Liver (tissue), 10 donors: ENCODE measurements at places on chromosomes 6 and 20. TPM values are rescaled to one million over a fixed set of nuclear protein-coding genes. Genes with fewer than 3 reads are reported as not detected.

The LY6G5C gene
- total RNA-seq, result 0.59 TPM

The LGSN gene
- total RNA-seq, result 0.33 TPM

The NANP gene
- total RNA-seq, result 5.0 TPM

The SRMS gene
- not detected for total RNA-seq

The RBCK1 gene
- total RNA-seq, result 18.0 TPM

The FIG4 gene
- total RNA-seq, result 8.7 TPM

The PXMP4 gene
- total RNA-seq, result 11.1 TPM

The FBXO5 gene
- total RNA-seq, result 1.8 TPM

The SLC22A2 gene
- not detected for total RNA-seq

The BTBD3 gene
- total RNA-seq, result 13.1 TPM

The EYA2 gene
- 0.23 TPM for total RNA-seq

The VPS52 gene
- total RNA-seq, result 33.4 TPM

The SLC35F1 gene
- total RNA-seq, result 0.09 TPM

The WFDC9 gene
- total RNA-seq, result not detected
